Spleen (tissue), 13 donors: ENCODE measurements at places on chromosomes 6 and 20. TPM values are rescaled to one million over a fixed set of nuclear protein-coding genes. Genes with fewer than 3 reads are reported as not detected.

DNA sequence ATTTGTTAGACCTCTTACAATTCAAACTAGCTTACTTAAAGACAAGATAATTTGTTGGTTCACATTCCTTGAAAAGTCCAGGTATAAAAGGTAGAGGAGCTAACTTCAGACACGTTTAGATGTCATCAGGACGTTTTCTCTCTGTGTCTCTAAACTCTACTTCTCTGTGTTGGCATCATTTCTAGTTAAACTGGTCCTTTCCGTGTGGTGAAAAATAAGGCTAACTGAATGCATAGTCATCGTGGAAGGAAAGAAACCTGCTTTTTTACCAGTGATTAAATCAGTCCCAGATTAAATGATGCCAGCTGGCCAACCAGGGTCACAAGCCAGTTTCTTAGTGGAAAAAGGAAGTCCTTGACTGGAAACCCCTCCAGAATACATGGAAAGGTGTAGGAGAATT is 168.4 kb upstream of the AHI1 start:
- DNase-seq, result no peak

- no peak for DNase-seq
Measured at GRCh38 chr6:42896178-42896719, 16.8 kb downstream of the RPL7L1 start.

- no peak for DNase-seq
Measured at GRCh38 chr6:79586548-79586947, 44.6 kb upstream of the SH3BGRL2 start.

The SPDEF gene
- total RNA-seq, result not detected

- no peak for DNase-seq
Measured at GRCh38 chr20:19438488-19438887, 226.0 kb downstream of the SLC24A3 start.

- DNase-seq, result no peak
Measured at GRCh38 chr6:38216451-38216850, 396.9 kb downstream of the ZFAND3 start.
